ENCODE measurements at places on chromosomes 13 and 19. TPM values are rescaled to one million over a fixed set of nuclear protein-coding genes. Genes with fewer than 3 reads are reported as not detected.

The GPR42 gene
- not detected for total RNA-seq

The AMH gene
- 7.8 TPM for total RNA-seq

The PGLYRP1 gene
- total RNA-seq, result not detected

The RYR1 gene
- 5.4 TPM for total RNA-seq

The GPR4 gene
- not detected for total RNA-seq
